ENCODE measurements at places on chromosomes 7 and 10.

- no peak for DNase-seq
Measured at GRCh38 chr7:155084969-155085368, 14.8 kb downstream of the HTR5A start.

DNA sequence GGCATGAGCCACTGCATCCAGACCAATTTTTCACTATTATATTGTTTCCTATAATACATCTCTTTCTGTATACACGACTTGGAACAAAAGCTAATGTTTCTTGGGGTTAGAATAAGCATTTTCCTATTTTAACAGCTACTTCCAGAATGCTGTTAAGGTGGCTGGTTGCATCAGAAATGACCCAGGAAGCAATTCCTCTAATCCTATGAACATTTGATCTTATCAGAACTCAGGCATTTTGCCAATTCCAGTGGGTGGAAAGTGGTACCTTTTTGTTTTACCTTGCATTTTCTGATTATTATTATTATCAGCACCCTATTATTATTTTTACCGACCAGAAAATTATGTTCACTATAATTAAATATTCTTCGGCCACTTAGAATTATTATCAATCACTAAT is 73.3 kb downstream of the NDUFB2 start:
- DNase-seq = no peak

DNA sequence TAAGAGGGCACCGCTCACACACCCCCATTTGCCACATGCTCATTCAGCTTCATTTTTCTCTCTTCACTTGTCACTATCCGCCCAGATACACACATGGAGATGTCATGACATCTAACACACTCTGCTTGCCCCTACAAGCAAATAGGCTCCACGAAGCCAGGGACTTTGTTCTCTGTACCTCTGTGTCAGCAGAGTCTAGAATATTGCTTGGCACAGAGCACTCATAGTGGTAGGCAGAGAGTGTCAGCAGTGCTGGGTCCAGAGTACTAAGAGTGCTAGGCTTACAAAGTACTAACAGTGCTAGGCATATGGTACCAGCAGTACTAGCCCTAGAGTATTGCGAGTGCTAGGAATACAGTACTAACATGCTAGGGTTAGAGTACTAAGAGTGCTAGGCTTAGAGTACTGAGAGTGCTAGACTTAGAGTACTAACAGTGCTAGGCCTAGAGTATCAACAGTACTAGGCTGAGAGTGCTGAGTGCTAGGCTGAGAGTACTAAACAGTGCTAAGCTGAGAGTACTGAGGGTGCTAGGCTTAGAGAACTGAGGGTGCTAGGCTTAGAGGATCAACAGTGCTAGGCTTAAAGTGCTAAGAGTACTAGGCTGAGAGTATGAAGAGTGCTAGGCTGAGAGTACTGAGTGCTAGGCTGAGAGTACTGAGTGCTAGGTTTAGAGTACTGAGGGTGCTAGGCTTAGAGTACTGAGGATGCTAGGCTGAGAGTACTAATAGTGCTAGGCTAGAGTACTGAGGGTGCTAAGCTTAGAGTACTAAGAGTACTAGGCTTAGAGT is 166.1 kb downstream of the PRKAG2 start:
- DNase-seq = no peak

DNA sequence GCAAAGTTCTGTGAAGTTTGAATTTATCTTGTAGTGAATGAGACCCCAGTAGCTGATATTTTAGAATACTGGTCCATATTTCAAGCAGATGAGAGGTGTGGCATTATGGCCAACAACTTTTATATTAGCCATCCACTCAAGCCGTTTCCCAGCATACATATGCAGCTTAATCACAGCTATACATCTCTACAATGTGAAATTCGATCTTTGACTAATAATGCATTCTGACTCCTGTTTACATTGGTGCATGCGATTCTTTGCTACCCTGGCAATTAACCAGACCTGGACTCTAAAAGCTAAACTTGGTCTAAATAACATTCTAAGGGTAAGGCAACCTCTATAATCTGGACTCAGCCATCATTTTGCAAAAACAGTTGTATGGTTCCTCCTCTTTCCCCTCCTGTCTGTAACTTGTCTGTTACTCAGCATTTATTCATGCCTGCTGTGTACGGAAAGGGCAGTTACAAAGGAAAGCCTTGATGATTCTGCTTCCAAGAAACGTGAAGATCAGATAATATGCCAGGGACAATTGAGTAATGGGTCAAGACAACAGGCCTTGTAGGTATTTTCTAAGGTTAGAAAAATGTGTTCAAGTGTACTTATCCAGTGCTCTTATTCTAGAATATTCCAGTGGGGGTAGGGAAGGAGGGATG is 50.6 kb downstream of the PNLIPRP2 start:
- DNase-seq = no peak

GRCh38 chr7:11817111-11817740 is 14.8 kb downstream of the THSD7A start:
- DNase-seq = no peak

DNA sequence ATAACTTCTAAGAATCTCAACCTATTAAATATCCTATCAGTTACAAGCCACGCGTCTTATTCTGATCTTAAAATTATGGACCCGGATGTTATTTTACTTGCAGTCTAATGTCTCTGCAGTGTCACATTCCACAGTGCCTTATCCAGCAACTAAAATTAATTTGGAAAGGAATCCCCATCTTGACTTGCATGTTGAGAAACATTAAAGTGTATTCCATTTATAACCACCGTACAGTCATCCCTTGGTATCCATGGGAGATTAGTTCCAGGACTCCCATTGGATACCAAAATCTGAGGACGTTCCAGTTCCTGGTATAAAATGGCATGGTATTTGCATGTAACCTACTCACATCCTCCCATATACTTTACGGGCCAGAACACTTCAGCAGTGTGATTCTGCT is 194.7 kb downstream of the ARHGAP21 start:
- no peak for DNase-seq

- DNase-seq = no peak
Measured at GRCh38 chr10:55158633-55159032, 357.6 kb upstream of the PCDH15 start.

DNA sequence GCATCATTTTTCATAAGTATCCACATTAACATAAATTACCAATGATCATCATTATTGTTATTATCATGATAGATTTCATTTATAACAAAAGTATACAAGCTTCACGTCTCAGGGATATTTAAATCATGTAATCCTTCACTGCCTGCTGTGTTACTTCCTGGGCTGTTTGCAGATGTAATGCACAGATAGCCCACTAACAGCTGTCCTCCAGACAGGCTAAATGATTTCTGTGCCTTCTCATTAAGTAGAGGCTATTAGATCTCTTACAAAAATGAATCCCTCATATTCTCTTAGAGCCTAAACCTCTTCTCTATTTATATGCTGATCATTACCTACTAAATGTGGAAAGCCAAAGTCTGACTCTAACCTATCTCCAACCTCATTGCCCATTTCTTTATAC is 9.3 kb downstream of the PCLO start:
- DNase-seq = no peak

DNA sequence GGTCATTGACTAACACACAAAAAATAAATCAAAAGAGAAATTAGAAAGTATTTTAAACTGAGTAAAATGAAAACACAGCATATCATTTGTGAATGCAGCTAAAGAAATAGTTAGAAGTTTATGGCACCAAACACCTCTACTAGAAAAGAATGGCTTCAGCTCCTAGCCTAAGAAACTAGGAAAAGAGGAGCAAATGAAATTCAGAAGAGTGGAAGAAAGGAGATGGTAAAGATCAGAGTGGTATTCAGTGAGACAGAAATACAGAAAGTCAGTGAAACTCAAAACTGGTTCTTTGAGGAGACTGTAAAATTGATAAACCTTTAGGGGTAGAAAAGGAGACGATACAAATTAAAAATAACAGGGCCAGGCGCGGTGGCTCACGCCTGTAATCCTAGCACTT is 2.7 kb downstream of the EXOC6 start:
- no peak for DNase-seq

DNA sequence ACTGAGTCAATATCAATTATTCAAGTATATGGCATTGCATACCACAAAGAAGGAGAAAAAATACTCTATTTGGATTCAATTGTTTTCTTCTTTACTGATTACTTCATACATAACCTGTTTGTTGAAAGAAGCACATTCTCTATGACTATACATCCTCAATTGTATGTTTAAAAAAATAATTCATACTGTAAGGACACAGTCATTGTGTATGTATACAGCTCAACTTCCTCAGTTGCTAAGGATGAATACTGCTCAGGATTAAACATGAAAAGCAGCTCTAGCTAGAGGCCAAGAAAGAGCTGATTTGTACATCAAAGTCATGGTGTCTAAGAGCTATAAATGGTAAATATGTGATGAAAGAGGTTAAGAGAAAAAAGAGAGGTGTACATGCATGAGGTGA is 15.8 kb upstream of the BPGM start:
- DNase-seq = no peak

DNA sequence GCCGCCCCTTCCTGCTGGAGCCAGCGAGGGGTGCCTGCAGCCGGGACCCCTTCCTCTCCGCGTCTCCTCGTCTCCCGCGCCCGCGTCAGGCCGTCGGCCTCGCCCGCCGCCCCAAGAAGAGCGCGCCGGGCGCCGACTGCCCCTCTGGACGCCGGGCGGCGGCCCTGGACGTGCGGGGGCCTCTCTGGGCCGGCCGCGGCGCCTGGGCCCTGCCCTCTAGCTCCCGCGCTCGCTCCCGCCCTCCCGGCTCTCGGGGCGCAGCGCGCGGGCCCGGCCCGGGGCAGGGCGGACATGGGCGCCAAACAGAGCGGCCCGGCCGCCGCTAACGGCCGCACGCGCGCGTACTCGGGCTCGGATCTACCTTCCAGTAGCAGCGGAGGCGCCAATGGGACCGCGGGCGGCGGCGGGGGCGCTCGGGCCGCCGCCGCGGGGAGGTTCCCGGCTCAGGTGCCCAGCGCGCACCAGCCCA is 704 bp downstream of the ZNRF2 start:
- DNase-seq = peak; percentile 33

DNA sequence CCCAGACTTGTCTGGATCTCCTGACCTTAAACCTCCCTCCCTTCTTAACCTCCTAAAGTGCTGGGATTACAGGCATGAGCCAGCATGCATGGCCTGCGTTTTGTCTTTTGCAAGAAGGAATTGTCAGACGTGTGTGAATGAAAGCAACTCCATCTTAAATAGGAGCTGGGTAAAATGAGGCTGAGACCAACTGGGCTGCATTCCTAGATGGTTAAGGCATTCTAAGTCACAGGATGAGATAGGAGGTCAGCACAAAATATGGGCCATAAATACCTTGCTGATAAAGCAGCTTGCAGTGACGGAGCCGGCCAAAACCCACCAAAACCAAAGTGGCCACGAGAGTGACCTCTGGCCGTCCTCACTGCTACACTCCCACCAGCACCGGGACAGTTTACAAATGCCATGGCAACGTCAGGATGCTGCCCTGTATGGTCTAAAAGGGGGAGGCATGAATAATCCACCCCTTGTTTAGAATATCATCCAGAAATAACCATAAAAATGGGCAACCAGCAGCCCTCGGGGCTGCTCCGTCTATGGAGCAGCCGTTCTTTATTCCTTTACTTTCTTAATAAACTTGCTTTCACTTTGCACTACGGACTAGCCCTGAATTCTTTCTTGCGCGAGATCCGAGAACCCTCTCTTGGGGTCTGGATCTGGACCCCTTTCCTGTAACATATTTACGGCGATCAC is 41.2 kb upstream of the SDK1 start:
- no peak for DNase-seq

DNA sequence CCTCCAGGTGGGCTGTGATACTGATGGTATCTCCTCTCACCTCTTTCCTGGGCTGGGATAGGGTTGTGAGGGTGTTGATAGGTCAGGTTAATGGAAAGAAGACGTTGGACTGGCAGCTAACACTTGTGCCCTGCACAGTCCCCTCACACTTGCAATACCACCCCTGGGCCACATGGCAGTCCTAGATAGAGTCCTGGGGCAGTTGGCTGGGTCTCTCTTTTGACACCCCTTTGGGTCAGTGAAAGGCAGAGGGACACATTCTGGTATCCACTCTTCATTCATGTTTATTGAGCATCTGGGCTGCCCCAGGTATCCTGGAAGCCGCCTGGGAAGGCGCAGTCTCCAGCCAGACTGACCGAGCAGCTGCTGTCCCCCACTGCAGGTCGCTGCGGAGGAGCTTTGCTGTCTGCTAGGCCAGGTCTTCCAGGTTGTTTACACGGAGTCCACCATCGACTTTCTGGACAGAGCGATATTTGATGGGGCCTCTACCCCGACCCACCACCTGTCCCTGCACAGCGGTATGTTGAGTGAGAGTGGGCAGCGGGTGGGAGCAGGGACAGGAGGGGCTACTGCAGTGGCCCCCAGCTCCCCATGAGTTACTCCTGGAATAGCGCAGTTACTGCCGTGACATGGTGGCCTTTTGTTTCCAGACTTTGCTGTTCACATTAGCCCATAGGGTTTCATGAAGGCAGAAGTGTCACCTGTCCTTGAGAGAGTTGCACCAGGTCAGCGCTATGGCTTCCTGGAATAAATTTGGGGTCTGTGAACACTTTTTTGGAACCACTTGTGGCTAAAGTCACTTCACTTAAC is 19.1 kb downstream of the NACAD start:
- no peak for DNase-seq

GRCh38 chr7:16063716-16064675 is 357.3 kb downstream of the CRPPA start:
- no peak for DNase-seq

- no peak for DNase-seq
Measured at GRCh38 chr10:121213437-121213836, 362.3 kb downstream of the WDR11 start.

DNA sequence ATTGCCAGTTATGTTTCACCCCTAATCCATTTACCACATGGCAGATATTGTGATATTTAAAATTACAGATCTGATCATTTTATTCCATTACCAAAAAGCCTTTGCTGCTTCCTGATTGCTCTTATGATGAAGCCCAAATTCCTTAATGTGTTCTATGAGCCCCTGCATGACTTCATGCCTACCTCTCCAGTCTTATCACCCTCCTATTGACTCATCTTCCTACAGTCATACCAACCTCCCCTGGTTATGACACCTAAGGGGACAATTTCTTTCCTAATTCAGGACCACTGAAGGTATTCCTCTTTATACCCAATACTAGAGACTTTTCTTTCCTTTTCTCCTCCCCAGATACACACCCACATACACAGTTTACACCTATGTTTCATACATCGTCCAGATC is 36.0 kb downstream of the TES start:
- no peak for DNase-seq

DNA sequence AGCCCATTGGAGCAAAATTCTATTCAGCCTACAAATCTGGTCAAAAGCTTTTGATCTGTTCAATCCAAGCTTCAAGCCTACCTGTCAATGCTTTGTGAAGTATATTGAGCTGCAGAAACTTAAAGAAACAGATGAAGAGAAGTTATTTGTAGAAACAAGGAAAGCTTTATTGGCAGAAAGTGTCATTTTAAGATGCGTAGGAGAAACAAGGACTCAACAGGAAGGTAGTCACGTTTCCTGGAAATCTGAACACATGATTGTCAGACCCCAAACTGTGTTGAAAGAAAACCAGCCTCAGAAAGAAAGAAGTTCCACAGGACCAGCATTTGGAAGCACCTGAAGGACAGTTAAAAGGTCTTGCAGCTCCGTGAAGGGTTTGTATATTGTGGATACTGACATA is 34.8 kb upstream of the PURB start:
- no peak for DNase-seq

GRCh38 chr10:88989824-88990383 is 694 bp upstream of the FAS start:
- DNase-seq = no peak
